ENCODE measurements at places on chromosomes 2 and 18. TPM values are rescaled to one million over a fixed set of nuclear protein-coding genes. Genes with fewer than 3 reads are reported as not detected.

SLC23A3 gene
- 2.4 TPM for total RNA-seq

C2orf78 gene
- total RNA-seq: not detected

POTEF gene
- not detected for total RNA-seq

KIAA2012 gene
- total RNA-seq: under 0.01 TPM

Measured in smooth muscle cell of bladder (primary cell).